ENCODE measurements at places on chromosomes 5 and 9.

- no peak for DNase-seq
Measured at GRCh38 chr5:66713998-66714397, 117.8 kb downstream of the MAST4 start.

- no peak for DNase-seq
Measured at GRCh38 chr5:66789434-66789833, 193.2 kb downstream of the MAST4 start.

DNA sequence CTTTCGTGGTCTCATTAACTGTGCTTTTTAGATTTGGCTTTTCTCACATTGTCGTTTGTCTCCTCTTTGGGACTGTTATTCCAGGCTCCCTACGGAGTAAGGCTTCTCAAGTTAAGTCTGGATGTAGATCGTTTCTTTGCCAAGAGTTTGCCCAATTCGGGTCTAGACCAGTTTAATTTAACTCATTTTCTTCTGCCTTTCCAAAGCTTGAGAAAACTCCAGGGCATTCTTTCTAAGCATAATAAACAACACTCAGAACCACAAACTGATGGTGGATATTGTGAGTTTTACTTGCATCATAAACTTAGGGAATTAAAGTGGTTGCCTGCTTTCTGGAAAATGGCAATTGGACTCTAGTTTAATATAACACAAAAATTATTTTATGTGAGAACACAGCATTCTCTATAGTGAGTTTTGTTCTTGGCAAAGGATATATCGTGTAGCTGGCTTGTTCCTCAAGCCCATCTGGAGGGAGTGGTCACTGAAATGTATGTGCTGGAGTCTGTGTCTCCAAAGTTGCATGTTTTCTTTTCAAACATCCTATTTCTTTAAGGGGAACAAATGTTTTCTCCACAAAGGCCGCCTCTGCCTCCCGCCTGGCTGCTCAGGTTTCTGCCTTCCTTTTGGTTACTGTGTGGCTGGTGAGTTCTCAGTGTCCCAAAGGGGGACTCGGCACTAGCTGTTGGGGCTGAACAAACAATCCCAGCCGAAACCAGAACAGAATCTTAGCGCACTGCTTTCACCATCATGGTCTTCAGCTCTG, 211.3 kb upstream of the FBN2 start:
- no peak for DNase-seq

GRCh38 chr5:159057996-159058395, 41.7 kb downstream of the EBF1 start:
- no peak for DNase-seq

DNA sequence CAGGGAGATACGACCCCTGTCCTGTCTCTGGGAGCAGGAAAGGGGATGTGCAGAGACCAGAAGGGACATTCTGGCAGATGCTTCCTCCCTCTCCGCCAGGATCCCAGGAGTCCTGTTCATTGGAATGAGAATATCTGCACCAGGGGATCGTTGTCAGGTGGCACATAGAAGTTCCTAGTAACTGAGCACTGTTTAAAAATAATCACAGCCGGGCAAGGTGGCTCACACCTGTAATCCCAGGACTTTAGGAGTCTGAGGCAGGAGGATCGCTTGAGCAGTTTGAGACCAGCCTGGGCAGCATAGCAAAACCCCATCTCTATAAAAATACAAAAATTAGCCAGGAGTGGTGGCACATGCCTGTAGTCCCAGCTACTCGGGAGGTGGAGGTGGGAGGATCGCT, 12.3 kb downstream of the SARDH start:
- no peak for DNase-seq

All from GM13976 (cell line).